Activated gamma-delta T cell (primary cell): ENCODE measurements at places on chromosomes 2 and 18.

DNA sequence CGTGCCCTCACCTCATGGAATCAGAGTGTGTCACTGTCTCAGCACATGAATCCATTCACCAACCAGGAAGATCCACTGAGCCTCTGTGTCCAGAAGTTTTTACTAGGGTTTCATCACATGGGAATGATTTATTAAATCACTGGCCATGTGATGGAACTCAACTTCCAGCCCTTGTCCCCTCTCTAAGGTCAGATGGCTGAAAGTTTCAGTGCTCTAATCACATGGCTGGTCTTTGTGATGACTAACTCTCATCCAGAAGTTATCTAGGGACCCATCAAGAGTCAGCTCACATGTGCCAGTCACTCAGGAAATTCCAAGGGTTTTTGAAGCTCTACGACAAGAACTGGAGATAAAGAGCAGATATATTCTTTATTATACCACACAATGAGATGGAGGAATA lies 140.5 kb upstream of the GYPC start:
- DNase-seq, result no peak

GRCh38 chr2:23409248-23409647 lies 24.3 kb downstream of the KLHL29 start:
- no peak for DNase-seq

GRCh38 chr18:76377359-76377756 lies 117.7 kb downstream of the ZNF516 start:
- no peak for DNase-seq

DNA sequence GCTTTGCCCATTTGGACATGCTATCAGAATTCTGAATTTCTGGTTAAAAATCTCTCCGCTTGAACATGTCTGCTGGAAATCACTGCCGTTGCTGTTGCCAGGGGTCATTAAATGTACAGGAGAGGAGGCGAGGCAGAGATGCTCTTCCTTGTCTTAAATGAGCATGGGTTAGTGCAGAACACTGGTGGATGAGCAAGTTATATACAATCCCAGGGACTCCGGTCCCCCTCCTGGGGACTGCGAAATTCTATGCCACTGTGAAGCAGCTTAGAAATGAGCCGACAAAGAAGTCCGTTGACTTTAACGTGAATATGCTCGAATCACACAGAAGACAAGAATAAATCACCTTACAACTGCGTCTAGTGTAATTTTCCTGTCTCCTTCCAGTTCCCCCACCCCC lies 95.1 kb upstream of the KLHL14 start:
- DNase-seq, result no peak

GRCh38 chr18:51120809-51121596 lies 76.5 kb downstream of the MEX3C start:
- DNase-seq, result no peak

DNA sequence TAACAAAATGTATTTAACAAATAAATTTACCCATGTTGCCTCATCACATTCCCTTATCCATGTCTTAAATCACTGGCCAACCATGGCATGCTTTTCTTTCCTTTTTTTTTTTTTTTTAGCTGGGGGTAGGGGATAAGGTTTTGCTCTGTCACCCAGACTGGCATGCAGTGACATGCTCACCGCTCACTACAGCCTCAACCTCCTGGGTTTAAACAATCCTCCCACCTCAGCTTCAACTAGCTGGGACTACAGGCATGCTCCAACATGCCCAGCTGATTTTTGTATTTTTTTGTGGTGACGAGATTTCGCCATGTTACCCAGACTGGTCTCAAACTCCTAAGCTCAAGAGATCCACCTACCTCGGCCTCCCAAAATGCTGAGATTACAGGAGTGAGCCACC lies 266.4 kb downstream of the THSD7B start:
- no peak for DNase-seq

- no peak for DNase-seq
Measured at GRCh38 chr2:114068438-114068837, 178.5 kb downstream of the ACTR3 start.
